ENCODE measurements at places on chromosomes 3 and 15. TPM values are rescaled to one million over a fixed set of nuclear protein-coding genes. Genes with fewer than 3 reads are reported as not detected.

DNA sequence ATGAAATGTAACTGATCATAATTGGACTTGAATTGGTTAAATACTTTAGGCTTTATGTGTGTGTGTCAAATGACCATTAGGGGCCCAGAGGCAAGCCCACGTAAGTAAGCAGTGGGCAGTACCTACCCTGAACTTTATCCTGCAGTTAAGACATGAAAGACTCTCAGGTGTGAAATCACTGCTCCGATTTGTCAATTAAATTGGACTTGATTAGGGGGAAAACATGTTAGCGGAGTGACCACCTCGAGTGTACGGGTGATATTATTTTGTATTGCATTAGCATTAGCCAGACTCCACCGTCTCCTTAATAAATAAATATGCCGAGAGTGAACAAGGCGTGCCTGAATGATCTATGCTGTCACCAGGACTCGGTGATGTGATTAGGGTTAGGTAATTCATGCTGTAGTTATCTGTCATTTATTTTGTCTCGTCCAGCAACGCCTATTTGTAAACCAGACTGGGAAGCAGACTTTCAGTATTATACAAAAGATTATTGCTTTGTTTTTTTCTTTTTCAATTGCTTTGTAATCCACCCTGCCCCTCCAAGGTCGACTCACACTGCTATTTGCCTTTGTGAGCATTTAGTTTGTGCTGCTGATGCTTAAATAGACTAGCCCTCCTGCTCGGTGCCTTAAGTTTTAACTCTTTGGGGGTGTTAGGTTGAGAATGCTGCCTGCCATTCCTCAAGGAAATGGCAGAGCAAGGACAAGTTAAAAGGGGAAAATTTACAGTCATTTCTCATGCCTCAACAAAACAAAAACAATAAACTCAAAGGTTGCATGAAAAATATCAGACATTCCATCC is 1.8 kb downstream of the RBMS3 start:
- no peak for DNase-seq

DNA sequence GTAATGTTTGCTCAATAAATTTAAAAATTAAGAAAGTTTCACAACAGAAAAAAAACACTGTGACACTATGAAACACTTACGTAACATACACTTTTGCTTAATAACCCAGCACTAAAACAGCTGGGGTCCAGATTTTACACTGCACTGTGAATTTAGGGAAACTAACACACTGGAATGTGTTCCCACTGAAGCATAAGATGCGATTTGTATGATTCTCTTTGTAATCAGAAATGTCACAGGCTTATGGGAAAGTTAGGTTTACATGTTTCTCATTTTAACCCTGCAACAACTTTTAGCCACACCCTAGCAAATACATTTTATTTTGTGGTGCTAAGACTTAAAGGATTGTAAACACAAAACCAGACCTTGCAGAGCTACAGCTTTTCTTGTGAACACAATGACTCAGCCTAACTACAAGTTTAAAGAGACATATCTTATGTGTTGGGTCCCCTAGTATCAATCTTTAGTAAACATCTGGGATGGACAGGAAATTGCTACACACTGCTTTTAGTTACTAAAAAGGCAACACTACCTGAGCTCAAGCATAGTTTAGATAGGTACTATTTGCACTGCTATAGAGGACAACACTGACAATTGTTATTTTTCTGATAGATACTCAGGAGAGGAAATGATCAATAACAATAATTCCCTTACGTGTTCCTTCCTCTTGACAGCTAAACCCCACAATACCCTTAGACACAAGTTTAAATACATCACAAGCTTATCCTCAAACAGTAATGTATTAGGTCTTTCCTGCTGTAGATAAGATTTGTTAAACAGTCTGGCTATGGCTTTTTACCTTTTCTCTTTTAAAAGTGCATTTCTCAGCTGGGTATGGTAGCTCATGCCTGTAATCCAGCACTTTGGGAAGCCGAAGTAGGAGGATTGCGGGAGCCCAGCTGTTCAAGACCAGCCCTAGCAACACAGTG is 3.8 kb downstream of the PLD1 start:
- DNase-seq, result peak; percentile 89

- DNase-seq, result no peak
Observed at GRCh38 chr3:112976001-112976400, 1.1 kb upstream of the CD200R1 start.

DNA sequence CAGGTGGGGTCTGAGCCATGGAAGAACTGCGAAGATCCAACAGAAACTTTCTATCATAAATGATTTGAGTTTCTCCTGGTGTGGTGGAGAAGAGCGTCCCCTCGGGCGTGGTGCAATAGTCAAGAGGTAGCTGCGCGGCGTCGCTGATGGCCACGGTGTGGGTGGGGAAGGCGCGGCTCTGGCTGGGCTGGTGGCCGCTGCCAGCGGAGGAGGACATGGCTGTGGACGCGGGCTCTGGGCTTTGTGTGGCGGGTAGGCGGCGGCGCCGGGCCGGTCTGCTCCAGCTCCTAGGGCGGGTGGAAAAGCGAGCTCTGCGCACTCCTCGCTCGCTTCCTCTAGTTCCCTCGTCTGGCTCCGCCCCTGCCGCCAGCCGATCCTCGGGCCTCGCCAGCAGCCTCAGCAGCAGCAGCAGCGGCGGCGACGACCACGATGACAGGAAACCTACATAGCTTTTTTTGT is 5.9 kb downstream of the STARD9 start:
- DNase-seq, result peak; percentile 90

DNA sequence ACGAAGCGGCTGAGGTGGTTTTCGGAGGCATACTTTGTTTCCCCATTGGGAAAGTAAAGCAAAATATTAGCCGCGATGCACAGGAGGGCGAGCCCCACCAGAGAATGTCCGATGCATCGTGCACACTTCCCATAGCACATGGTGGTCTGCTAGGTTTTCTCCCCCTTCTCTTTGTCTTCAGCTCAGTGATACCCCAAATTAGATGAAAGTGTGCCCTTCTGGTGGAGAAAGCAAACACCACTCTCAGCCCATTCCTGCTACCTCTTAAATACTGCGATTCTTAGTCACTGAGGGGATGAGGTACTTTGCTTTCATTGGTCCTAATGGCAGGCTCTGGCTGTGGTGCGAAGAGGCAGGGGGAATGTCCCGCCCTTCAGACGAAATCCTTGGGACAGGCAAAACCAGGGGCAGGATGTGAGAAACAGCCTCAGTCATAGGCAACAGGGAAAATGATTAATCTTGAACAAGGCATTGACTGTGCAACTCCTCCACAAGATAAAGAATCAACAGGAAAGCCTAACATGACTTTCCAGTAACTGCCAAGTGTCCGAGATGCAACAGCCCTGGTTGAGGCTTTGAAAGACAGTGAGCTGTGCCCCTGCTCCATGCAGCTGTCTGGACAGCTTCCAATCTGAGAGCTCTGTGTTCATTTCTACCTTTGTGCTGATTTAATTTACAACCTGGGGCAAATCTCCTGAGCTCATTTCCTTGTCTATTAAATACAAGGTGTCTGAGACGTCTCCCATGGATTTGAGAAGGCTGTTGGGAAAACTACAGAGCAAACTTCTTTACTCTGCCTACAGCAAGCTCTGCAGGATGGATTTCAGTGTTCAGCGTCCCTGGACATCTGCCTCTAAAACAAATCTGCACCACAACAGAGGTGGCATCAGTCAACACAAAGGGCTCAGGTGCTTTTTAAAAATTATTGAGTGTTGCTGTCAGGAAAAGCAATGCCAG is at the start of gene TM4SF1:
TM4SF1 (minus strand) TSS at position 242 of the 957 bp plus-strand sequence; CDS start at position 140, 102 bp downstream.
- DNase-seq, result peak; percentile 98

DNA sequence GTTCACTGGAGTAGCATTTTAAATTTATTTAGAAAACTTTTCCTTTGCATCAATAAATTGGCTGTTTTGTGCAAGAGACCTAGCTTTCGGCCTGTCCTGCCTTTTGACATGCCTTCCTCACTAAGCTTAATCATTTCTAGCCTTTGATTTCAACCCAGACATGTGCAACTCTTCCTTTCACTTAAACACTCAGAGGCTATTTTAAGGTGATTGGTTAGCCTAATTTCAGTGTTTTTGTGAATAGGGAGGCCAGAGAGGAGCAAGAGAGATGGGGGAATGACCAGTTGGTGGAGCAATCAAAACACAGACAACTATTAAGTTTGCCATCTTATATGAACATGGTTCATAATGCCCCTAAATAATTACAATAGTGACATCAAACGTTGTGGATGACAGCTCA is 333.4 kb downstream of the SLC9A9 start:
- DNase-seq, result no peak

- DNase-seq, result no peak
Observed at GRCh38 chr3:30007668-30008067, 598.7 kb upstream of the TGFBR2 start.

- no peak for DNase-seq
Observed at GRCh38 chr3:89742546-89742945, 635.1 kb downstream of the EPHA3 start.

GRCh38 chr3:38264353-38264771 is 1.2 kb upstream of the SLC22A13 start:
- DNase-seq, result no peak

DNA sequence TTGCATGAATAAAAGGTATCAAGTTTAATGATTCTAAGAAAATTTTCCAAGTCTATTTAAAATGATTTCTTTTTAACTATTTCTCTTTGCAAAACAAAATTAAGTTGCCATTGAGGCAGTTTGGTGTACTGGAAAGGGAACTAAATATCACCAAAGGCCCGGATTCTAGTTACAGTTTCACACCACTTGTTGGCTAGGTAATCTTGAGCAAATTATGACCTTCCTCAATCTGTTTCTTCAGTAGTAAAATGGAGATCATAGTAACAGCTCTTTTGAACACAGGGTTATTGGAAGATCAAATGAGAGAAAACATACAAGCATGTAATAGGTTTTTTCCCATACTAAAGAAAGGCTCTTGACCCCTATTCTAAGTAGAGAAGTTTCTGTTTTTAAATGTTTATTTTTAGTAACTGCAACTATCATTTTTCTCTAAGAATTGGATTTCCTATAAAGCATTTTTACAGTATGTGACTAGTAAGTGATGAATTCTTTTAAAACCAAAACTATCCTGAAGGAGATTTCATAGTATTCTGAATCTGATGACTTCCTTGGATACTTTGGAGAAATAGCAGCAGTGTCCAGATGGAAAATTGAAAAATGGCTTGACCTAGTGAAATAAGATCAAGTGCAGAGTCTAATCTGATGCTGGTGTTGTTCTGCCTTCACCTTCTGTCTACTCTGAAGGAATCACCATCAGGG is 15.7 kb downstream of the SCAANT1 start:
- no peak for DNase-seq

DNA sequence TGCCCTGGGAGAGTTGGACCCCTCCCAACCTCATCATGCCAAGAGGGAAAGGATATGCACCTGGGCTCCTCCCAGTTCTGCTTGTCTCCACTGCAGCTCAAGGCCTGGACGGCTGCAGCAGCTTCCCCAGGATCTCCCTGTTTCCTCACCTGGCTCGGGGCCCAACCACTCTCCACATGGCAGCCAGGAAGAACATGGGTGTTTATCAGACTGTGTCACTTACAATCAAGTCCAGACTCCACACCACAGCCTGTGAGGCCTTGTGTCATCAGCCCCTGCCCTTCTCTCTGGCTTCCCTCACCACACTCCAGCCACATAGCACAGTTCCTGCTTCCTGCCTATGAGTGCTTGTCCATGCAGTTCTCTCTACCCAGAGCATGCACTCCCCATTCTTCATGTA is 534.4 kb downstream of the EPHB1 start:
- DNase-seq, result no peak

PRKCI gene
- 54.8 TPM for total RNA-seq

SERINC4 gene
- total RNA-seq, result not detected

GRM7 gene
- not detected for total RNA-seq

CCR2 gene
- total RNA-seq, result not detected

IL17RB gene
- 0.29 TPM for total RNA-seq

CHST2 gene
- total RNA-seq, result 16.5 TPM

LEO1 gene
- total RNA-seq, result 15.6 TPM

PFN2 gene
- total RNA-seq, result 204 TPM
